Muscle of arm (tissue), 14 donors: ENCODE measurements at places on chromosomes 6 and 20. TPM values are rescaled to one million over a fixed set of nuclear protein-coding genes. Genes with fewer than 3 reads are reported as not detected.

PDYN gene
- not detected for polyA plus RNA-seq

SLC32A1 gene
- polyA plus RNA-seq = not detected

PCK1 gene
- polyA plus RNA-seq = 0.11 TPM

MEI4 gene
- polyA plus RNA-seq = 0.05 TPM

TCP11 gene
- polyA plus RNA-seq = 0.11 TPM

SLC22A2 gene
- not detected for polyA plus RNA-seq

C6orf47 gene
- 13.2 TPM for polyA plus RNA-seq

NEDD9 gene
- polyA plus RNA-seq = 10.7 TPM

SFT2D1 gene
- 34.8 TPM for polyA plus RNA-seq

ALDH8A1 gene
- polyA plus RNA-seq = 1.9 TPM

RNF144B gene
- 10.0 TPM for polyA plus RNA-seq

OXT gene
- 1.0 TPM for polyA plus RNA-seq

CAGE1 gene
- not detected for polyA plus RNA-seq

PNLDC1 gene
- polyA plus RNA-seq = not detected

PRPH2 gene
- polyA plus RNA-seq = 2.6 TPM

GRCh38 chr6:169099411-169100202 is 154.0 kb downstream of the THBS2 start:
- DNase-seq = no peak

GRCh38 chr6:24905483-24905882 is 30.3 kb downstream of the RIPOR2 start:
- DNase-seq = no peak

DNA sequence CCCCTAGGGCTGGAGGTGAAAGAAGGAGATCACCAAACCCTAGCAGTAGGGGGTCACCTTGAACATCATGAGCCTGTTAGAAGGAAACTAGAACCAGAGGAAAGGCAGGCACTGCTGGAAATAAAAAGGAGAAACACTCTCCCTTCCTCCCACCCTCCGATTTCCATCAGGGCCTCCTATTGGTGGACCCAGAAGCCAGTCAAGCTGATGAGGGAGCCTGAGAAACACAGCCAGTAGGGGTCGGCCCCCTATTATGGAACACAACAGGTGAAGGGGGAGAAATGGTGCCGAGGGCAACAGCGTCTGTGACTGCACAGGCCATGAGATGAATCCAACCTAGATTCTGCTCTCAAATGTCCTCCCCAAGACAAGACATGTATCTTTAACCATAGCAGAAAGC is 156.1 kb upstream of the LRFN2 start:
- DNase-seq = no peak

- DNase-seq = no peak
Observed at GRCh38 chr20:19913927-19914614, 103.1 kb upstream of the NAA20 start.

DNA sequence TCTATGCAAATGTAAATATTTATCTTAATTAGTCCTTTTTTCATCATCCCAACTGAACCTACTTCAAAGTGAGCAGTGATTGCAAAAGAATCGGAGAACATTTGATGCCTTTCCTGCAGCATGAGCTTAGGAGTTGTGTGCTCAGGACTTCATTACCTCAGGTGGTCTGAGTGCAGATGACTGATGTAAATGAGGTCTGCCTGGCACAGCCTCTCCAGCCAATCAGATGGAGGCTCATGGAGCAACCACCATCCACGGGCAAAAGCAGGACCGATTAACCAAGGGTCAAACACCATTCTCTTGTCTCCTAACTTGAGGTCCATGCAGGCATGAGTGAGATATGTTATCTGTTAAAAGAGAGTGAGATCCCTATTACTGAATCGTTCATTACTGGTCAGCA is 165.7 kb upstream of the CARMIL1 start:
- DNase-seq = no peak

DNA sequence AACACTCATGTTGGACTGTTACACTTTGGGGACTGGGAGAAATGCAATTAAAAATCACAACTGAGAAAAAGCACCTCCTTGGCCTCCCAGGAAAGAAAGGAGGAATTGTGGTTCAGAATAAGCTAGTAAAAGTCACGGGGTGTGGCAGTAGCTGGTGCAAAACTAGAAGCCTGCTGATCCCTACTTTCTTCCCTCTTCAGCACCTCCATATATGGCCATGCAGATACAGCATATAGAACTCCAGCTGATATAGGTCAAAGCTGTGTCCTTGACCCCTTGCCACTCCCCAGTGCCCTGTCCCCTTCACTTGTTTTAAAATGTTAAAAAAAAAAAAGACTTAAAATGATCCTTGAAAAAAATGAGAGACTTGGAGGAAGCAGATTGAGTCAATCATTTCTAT is 5.5 kb upstream of the FLRT3 start:
- no peak for DNase-seq

GRCh38 chr6:142867988-142868812 is 76.8 kb downstream of the HIVEP2 start:
- no peak for DNase-seq

GRCh38 chr6:130602151-130602770 is 224.9 kb upstream of the SMLR1 start:
- DNase-seq = no peak

DNA sequence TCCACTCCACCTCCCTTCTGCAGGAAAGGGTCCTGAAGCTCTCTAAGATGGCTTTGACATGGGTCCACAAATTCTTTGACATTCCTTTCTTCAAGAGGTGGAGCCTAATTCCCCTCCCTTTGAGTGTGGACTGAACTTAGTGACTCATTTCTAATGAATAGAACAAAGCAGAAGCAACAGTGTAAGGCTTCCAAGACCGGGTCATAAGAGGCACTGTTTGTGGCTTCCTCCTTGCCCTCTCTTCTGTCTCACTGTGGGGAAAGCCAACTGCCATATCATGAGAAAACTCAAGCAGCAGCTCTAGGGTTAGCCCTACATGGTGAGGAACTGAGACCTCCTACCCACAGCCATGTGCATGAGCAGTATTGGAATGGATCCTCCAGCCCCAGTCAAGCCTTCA is 5.9 kb upstream of the CDK5RAP1 start:
- DNase-seq = no peak

DNA sequence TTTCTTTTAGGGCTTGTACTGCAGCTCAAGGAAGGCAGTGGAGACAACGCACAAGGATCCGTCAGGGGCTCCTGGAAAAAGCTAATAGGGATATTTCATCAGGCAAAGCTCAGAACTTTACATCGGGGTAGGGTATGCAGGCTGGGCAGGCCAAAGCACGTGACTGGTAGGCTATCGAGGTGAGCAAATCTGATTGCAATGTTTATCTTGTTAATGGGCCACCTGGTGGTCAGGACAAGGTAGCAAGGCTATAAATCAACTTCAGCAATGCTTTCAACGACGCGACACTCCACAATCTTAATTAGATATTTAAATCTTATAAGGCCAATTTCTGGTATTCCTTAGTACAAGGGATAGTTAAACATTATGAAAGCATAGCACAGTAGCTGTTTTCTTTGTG is 1302.8 kb upstream of the EYS start:
- DNase-seq = no peak

- DNase-seq = no peak
Observed at GRCh38 chr20:36496707-36497669, 44.3 kb upstream of the MYL9 start.

GRCh38 chr6:143158113-143158581 is 97.5 kb downstream of the AIG1 start:
- no peak for DNase-seq

GRCh38 chr20:37234254-37234581 is 27.4 kb downstream of the GHRH start:
- no peak for DNase-seq

GRCh38 chr20:14716351-14716801 is 379.0 kb upstream of the FLRT3 start:
- no peak for DNase-seq

DNA sequence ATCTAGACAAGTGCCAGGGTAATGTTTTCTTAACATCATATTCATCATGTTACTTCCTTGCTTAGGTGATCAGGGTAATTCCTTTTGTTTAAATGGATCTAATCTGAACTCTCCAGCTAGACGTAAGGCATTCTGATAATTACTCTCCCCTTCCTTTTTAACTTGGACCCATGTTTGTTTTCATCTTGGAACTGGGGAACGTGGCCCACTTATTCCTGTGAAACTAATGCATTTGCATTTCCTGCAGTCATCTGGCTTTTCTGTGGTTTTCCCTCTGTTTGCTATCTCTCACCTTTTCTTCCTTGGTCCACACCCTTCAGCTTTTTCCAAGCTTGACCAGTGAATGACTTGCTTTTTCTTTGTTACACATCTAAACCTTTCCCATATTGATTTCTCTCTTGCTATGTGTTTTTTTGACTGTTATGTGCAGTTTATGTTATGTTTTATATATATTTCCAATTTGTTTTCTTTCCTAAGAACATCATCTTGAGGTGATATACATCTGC is 33.3 kb downstream of the SLX4IP start:
- no peak for DNase-seq

- DNase-seq = no peak
Observed at GRCh38 chr6:109351231-109352130, 30.8 kb downstream of the CD164 start.

- DNase-seq = peak; percentile 3
Observed at GRCh38 chr20:42901689-42902440, 287.8 kb downstream of the PTPRT start.

GRCh38 chr20:32338665-32339064 is 19.5 kb upstream of the ASXL1 start:
- no peak for DNase-seq

GRCh38 chr6:163570579-163571231 is 156.2 kb downstream of the QKI start:
- no peak for DNase-seq

DNA sequence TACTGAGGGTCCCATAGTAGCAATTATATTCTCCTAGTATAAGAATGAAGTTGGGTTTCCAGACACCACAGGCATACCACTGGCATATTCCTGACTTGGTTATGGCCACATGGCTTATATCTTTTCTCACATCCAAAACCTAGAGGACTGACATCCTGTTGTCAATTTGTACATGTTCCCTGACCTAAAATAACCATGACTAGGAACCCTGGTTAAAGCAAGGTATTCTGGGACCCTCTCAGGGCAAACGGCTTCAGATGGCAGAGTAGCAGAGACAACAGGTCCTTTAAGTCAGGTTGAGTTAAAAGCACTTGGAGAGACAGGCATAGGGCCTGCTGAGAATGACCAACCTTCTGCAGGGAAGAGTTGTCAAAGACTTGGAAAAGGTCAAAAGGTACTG is 12.6 kb downstream of the MAP3K5 start:
- no peak for DNase-seq

- DNase-seq = no peak
Observed at GRCh38 chr20:63767456-63767855, 27.9 kb downstream of the SLC2A4RG start.

DNA sequence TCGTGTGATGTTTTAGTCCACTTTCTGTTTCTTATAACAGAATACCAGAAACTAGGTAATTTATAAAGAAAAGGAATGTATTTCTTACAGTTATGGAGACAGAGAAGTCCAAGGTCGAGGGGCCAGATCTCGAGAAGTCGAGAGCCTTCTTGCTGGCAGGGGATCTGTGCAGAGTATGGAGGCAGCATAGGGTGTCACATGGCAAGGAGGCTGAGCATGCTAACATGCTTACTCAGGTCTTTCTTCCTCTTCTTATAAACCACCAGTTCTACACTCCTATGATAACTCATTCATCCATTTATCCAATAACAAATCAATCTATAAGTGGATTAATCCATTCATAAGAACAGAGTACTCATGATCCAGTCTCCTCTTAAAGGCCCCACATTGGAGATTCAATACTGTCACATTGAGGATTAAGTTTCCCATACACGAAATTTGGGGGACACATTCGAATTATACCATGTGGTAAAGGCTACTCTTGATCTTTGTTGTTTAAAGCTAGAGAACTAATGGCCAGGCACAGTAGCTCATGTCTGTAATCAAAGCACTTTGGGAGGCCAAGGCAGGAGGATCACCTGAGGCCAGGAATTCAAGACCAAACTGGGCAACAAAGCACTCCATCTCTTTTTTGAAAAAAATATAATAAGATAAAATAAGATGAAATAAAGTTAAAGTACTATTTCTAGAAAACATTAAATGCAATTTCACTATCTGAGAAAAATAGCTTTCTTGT is 2.1 kb downstream of the GOPC start:
- DNase-seq = no peak

GRCh38 chr6:4664117-4664626 is 112.0 kb upstream of the CDYL start:
- DNase-seq = peak; percentile 90

DNA sequence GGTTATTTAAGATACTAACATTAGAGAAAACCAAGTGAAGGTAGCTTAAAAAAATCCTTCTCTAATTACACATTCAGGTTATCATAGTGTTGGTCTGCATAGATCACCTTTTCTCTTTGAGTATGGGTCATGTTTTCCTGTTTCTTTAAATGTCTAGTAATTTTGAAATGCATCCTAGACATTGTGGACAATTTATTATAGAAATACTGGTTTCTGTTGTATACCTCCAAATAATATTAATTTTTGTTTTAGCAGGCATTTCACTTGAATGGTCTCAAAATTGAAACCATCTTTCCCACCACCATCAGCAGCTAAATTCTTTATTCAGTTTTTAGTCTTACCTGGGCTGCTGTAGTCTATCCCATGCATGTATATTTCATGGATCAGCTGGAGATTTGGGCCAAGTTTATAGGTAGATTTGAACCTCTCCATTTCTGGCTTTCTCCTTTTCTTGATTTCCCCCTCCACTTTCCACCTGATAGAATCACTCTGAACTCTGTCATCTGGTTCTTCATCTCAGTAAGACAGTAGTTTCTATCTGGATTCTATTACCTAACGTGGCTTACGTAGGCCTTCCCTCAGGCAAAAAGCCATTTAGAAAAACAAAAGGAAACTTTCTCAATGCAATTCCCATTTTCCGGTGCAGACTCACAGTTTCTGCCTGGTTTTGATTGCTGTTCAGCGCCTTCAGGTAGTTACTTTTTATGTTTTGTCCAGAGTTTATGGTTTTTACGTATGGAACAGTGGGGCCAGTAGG is 52.3 kb downstream of the ZFAND3 start:
- no peak for DNase-seq

GRCh38 chr6:157542414-157543160 is 161.6 kb downstream of the ZDHHC14 start:
- no peak for DNase-seq

DNA sequence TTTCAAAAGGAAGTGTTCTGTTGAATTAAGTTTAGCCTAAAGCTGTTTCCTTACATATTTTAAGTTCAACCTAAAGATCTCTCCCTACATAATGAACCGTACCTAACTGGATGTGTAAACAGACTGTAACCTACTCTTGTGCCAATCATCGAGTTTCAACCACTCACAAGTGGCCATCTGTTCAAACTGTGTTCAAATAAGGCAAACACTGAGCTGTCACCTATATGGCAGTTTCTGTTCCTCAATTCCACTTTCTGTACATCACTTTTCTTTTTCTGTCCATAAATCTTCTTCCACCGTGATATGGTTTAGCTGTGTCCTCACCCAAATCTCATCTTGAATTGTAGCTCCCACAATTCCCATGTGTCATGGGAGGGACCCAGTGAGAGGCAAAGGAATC is 428.6 kb downstream of the HACE1 start:
- DNase-seq = no peak

DNA sequence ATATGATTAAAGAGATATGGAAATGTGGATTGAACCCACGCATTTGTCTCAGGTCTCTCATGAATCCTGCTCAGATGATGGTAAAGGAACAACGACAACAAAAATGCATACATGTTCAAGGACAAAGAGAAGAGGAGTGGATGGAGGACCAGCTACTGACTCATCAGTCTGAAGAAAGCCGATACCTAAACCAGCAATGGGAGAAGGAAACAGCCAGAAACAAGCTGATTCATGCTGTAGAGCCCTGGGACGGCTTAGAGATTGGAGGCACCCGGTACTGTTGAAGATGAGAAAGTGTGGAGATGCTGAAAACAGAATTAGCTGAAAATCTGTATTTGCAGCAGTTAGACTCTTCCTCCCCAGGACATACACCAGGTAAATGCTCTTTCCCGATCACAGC is 14.4 kb upstream of the RIPPLY2 start:
- DNase-seq = no peak
